Stimulated activated CD4-positive, alpha-beta T cell treated with anti-CD3 and anti-CD28 coated beads, Interleukin-1b, Interleukin-23, amount 100 ng/mL, for 1 hour (primary cell): ENCODE measurements at places on chromosomes 13 and 19.

DNA sequence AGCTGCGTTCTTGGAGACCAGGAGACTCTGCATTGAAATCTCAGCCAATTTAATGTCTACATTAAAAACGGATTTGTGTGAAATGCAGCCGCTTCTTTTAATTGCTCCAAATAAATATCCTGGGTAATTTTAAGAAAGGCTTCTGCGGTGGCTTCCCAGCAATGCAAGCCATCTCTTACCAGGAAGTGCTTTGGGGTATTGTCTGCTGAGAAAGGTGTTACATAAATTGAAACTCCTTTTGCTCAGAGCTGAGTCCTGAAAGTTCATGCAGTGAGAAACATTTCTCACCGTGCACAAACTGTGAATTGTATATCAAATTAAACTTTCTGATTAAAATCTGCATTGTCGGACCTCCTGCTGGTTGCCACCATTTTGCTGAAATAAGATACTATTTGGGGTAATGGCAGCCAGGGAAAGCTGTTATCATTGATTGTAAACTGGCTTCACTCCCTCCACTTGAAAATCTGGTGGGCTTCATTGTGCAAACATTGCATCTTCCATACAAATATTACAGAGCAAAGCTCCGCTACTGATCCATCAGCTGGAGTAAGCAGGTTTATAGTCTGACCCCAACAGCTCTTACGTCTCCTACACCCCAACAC is 59.5 kb downstream of the ZIC5 start:
- no peak for DNase-seq

DNA sequence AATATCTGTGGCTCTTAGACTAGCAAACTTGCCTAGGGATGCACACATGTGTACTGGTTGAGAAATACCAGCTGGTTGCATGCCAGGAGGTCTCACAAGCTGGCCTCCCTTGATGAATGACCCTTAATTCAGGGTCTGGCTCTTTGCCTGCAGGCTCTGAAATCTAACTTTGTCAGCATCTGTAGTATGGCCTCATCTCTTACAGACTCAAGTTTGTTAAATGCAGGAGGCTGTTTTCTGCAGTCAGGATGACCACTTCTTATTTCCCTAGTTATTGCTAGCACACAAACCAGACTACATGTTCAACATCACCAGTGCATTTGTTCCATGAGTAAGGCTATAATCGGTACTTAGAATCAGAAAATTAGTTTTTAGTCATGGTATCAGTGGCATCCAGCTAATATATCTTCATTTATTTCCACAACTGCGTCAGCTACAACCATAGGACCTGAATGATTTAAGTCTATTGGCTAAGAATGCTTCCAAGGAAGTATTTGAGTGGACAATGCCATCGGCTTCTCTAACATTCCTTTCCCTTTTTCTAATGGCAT is 23.3 kb upstream of the POSTN start:
- DNase-seq, result no peak

DNA sequence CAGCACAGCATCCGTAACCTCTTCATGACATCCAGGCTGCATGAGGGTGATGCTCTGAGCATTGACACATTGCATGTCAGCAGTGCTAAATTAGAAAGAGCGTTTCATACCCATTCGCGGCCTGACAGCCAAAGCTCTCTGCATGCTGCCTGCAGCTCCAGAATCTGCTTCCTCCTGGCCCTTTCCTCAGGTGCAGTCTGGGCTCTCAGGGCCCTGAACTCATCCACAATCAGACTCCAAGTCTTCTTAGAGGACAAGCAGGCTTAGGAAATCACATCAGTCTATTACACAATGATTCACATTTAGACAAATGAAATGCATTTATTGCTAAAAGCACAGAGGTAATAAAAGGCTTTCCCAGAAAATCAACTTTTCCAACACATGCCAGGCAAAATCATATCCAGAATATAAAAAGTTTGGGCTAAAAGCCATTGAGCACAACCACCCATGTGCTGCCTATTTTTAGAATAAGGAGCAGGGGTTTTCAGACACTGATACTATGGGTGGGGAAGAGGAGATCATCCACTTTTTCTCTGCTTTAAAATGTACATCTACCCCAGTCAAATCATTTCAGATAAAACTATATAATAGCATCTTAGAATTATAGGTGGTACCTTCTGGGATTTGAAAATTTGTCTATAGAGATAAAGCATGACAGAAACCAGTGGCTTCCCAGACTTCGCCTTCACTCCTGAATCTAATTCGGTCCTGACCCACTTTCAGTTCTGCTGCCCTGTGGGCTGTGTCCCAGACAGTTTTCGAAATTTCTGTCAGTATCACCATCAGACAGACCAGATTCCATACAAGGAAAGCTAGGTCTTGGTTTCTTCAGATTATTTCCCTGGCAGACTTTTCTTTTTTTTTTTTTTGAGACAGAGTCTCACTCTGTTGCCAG is 109.3 kb downstream of the COL4A2 start:
- no peak for DNase-seq

GRCh38 chr13:27130979-27131623 is 40.5 kb downstream of the USP12 start:
- peak; percentile 23 for DNase-seq

GRCh38 chr19:13162724-13163608 is 12.8 kb downstream of the IER2 start:
- DNase-seq, result peak; percentile 66

GRCh38 chr19:55133639-55134444 is 15.2 kb downstream of the TNNT1 start:
- no peak for DNase-seq

GRCh38 chr13:89845874-89846273 is 1501.6 kb upstream of the MIR17HG start:
- no peak for DNase-seq

DNA sequence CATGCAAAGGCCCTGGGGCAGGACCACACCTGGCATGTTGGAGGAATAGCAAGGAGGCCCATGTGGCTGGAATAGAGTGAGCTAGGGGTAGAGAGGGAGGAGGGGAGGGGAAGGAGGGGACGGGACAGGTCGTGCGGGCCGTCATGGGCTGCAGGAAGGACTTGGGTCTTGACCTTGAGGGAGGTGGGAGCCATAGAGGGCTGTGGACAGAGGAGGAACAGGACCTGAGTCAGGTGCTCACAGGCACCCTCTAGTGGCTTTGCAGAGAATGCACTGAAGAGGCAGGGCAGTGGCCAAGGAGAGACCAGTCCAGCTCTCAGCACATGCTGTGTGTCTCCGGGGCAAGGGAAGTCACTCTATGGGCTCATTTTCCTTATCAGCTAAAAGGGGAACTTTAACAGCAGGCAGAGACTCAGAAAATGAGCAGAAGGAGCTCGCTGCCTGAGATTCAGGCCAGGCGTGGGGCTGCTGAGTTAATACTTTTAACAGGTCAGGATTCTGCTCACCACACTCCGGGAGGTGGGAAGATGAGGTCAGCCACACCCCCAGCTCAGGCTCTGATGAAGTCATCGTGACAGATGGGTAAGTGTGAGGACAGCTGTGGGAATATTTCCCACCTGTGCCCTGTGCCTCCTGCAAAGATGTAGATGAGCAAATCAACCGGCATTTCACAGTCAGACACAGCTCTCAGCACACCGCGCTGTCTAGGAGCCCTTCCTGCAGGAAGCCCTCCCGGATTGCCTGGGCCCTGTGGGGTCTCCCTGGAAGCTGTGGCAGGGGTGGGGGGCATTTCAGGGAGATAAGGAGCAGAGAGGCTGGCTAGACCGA is 6.0 kb upstream of the TNFAIP8L1 start:
- DNase-seq, result no peak

GRCh38 chr13:97548138-97548537 is 114.2 kb downstream of the RAP2A start:
- no peak for DNase-seq

- DNase-seq, result no peak
Observed at GRCh38 chr19:51093510-51094345, 11.0 kb upstream of the KLK14 start.

DNA sequence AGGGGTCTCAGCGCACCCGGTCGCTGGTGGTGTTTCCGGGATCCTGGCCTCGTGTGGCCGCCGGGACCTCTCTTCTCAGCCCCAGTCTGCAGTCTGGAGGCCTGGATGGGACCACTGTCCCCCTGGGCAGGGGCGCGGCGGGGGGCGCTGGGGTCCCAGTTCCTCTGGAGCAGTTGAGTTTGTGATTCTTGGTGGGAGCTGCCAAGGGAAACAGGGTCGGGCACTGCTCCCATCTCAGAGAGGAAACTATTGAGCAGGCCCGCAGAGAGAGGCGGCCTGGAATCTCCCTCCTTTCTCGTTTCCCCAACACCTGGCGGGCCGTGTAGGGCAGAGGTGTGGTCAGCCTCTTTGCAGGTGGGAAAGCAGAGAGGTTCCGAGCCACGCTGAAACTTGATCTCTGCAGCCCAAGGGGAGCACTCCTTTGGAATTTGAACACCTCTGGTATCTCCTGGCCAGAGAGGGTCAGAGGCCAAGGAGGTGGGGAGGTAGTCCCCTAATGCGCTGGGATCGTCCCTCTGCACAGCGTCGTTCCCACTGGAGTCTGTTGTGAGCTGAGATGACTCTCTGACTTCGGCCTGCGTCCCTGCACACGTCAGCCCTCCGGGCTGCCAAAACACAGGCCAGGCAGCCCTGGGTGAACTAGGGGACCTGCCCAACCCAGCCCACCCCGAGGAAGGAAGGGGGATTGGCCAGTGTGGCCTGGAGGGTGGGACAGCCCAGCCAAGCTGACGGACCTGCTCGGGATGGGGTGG is 741 bp downstream of the PLEKHF1 start:
- DNase-seq, result no peak

DNA sequence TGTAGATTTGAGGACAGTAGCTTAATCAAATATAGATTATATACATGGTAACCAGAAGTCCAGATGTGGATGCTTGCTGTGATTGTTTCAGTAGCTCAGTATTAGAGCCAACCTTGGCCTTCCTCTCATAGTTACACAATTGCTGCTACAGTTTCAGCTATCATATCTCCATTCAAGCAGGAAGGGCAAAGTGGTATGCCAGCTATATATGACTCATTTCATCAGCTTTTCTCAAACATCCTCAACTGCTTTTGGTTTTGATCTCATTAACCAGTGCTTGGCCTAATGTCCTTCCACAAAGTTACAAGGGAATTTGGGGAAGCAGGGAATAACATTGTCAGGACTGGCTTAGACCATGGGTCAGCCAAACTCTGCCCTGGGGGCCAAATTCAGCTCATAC is 73.0 kb upstream of the MAB21L1 start:
- no peak for DNase-seq

GRCh38 chr19:40620161-40620485 is 19.0 kb downstream of the LTBP4 start:
- no peak for DNase-seq
